Astrocyte of the spinal cord (primary cell): ENCODE measurements at places on chromosomes 7 and 10.
A peak's percentile ranks its signal among the peaks of the same experiment; 100 is the strongest.

GRCh38 chr7:24843821-24844434 lies 86.7 kb upstream of the GSDME start:
- no peak for DNase-seq

GRCh38 chr7:2257046-2257551 lies 15.1 kb downstream of the NUDT1 start:
- DNase-seq: no peak

DNA sequence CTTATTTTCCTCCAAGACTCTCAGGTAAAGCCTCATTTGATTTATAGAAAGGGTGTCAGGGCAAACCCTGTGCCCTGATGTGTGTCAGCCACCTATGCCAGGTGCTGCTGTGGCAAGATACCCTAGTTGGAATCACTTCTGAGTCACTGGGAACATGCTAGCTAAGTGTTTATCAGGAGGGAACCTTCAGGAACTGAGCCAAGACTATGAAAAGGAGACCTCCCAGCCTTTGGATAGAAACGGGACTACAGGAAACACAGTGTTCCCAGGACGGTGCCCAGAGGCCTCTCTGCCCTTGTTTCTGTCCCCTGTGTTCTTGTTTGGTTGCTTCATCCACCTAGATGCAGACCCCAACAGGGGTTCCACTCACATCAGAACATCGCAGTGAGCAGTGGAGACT lies 28.5 kb downstream of the CNNM1 start:
- no peak for DNase-seq

- peak; percentile 89 for DNase-seq
Measured at GRCh38 chr10:59177031-59177797, 771 bp downstream of the PHYHIPL start.

DNA sequence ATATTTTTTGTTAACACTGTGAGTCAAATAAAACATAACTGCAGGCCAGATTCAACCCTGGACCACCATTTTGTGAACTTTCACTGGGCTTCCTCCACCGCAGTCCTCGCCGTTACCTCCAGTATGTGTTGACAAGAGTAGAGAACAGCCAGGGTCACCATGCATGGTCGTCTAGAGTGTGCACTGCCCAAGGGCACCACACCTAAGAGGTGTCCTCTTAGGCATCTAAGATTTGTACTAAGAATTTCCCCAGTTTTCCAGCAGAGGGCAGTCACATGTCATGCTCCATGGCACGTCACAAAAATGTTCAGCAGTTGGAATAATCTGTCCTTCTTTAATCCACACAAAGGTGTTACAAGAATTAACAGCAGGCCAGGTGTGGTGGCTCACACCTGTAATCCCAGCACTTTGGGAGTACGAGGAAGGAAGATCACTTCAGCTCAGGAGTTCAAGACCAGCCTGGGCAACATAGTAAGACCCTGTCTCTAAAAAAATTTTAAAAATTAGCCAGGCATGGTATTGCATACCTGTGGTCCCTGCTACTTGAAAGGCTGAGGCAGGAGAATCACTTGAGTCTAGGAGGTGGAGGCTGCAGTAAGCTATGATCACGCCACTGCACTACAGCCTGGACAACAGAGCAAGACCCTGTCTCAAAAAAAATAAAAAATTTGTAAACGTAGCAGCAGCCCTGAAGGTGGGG lies 71.2 kb upstream of the FOXK1 start:
- peak; percentile 72 for DNase-seq

- no peak for DNase-seq
Measured at GRCh38 chr10:103762162-103762561, 93.2 kb downstream of the SH3PXD2A start.

DNA sequence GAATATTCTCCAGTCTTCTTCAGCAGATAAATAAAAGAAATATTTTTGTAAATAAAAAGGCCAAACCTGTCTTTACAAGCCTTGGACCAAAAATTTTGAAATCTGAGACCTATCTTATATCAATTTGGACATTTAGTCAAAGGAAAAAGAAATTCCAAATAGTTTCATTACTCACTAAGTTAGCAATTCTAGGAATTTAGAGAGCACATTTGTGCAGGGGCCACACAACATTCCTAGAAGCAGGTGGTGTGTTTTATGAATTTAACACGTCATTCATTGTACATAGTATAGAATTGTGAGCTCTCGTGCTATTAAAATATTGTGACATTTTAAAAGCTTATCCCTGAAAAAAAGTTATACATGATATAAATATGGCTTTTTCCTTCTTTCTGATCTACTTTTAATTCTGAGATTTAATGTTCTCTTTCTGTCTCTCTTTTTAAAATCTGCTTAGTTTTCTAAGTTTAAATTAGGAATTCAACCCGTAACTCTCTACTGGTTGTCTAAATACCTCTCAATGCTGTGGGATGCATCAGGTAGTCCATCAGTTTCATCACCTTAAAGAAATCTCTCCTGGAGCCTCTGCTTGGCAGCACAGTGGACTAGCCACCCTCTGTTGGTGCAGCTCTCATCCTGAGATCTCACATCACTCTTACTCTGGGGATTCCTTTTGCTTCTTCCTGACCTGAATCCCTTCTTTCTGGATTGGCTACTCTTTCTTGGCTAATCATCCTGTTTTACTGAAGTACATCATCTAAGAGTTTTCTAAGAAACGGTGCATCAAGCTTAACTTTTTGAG lies 124.5 kb downstream of the SEMA3E start:
- DNase-seq: no peak

- DNase-seq: no peak
Measured at GRCh38 chr7:69625238-69625637, 27.0 kb downstream of the AUTS2 start.

- DNase-seq: peak; percentile 32
Measured at GRCh38 chr7:69365651-69366192, 232.6 kb upstream of the AUTS2 start.

- DNase-seq: peak; percentile 54
Measured at GRCh38 chr10:105063796-105064195, 422.7 kb downstream of the SORCS3 start.

DNA sequence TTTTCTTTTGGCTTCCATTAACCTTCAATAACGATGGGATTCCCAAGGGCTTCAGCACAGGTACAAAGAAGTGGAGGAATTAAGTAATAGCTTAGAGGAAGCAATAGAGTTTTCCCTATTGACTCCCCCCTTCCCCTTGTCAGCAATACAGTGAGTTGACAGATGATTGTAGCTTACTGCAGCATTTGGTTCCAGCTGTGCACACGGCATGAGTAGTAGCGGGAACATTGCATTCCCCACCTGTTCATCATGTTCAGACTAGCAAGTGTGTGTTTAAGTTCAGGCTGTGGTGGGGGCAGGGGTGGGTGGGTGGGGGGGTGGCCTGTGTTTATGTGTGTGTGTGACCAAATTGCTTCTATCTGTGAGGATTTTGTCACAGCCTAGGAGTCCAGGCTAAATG lies 4.6 kb upstream of the ADRA2A start:
- no peak for DNase-seq

DNA sequence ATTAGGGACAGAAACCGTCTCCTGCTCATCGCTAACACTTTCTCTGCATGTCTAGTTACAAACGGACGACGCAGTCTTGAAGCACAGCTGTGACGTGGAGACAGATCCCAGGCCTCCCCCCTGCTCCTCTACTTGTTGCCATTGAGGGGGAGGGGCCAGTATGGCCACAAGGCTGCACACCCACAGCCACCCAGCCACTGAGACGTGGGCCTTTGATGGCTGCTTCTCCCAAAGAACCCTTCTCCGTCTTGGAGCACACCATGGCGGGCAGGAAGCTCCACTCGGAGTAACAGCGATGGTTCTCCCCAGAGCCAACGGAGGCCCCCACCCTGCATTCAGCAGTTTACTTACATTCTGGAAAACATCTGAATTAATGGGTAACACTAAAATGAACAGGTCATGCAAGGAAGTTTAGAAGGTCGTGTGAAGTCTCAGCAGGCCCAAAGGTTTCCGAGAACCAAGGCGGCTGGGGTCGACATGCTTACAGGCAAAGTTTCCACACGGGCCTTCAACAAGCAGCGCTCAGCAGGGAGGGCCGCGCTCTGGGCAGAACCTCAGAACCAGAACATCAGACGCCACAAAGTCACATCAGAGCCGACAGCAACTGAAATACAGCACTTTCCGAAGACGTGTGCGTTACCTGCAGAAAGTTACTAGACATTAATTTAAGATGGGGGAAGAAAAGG lies 169.6 kb downstream of the DIP2C start:
- DNase-seq: no peak

GRCh38 chr7:33716581-33717477 lies 188.5 kb upstream of the BMPER start:
- DNase-seq: peak; percentile 65

DNA sequence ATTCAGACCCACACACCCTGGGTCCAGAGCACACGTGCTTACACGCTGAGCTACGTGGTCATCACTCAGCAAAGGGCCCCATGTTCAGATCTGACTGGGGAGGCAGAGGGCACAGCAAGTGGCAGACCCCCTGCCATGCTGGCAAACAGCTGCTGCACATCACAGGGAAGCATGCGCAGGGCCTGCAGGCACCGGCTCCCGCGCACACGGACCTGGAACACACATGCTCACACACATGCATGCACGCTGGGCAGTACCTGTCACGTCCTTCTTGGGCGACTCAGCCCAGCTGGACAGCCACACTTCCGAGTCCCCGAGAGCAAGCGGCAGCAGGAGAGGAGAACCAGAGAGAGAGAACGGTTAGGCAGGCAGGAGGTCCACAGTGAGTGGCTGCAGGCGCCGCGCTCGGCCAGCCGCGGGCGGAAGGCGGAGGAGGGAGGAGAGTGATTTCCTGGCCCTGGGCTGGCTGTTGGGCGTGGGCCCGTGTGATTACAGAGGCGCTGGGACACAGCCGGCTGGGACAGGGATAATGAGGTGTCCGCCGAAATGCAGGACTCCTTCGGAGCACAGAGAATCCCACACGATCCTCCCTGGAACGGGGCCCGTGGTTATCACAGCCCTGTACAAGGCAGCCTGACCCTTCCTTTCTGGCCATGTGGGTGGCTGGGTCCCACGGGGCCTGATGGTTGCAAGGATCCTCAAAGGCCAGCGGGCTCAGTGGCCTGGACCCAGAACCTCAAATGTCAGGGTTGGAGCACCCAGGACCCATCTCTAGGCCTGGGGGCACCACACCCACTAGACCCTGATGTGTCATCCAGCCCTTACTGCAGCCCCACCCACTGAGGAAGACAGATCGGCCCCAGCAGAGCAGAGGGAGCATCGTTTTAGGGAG lies 175.1 kb downstream of the NEURL1 start:
- peak; percentile 24 for DNase-seq

DNA sequence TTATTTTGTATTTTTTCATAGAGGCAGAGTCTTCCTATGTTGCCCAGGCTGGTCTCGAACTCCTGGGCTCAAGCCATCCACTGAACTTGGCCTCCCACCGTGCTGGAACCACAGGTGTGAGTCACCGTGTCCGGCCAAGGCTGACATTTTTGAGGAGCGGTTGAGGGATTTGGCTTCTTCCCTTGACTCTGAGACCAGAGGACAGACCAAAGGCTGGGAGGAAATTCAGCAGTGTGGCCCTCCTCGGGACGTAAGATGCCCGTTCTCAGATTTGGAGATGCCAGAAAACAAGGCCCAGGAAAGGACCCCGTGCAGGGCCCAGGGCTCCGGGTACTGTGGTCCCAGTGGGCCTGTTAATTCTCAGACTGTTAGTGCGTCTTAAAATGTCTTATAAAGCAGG lies 146.2 kb downstream of the WDR37 start:
- no peak for DNase-seq

GRCh38 chr10:23457632-23458417 lies 18.9 kb downstream of the OTUD1 start:
- DNase-seq: no peak

- peak; percentile 81 for DNase-seq
Measured at GRCh38 chr10:62038609-62039190, 137.2 kb downstream of the ARID5B start.

GRCh38 chr7:91846436-91846835 lies 34.1 kb downstream of the MTERF1 start:
- DNase-seq: no peak

GRCh38 chr7:23021596-23021995 lies 7.7 kb upstream of the HYCC1 start:
- DNase-seq: no peak

DNA sequence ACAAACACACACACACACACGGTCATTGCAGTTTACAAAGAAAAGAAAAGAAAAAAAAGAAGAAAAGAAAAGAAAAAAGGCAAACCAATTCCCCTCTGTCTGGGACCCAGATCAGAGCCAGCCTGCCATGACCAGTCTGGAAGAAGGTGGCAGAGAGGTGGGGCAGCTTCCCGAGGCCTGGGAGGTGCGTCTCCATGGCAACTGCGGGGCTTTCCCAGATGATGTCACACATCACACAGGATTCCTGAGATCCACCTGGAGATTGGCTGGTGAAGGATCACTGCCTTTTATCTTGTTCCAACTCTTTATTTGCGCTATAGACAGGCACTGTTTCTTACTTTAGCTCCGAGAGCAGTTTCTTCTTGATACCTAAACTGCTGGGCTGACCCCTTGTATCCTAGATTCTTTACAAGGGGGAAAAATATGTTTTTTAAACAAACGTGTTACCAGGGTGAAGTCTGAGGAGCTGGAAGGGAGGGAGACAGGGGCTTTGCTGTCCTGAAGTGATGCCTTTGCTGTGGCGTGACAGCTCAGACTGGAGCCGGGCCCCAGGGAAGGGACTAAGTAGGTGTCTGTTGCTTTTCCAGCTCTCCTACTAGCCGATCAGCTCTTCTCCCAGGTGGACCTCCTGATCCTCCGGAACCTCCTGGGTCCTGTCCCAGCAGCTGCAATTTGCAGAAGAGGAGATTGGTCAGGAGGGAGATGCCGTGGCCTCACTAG lies 298.5 kb downstream of the KLF6 start:
- DNase-seq: peak; percentile 53

GRCh38 chr7:152411389-152411788 lies 24.4 kb downstream of the KMT2C start:
- DNase-seq: no peak
